HT-29 (cell line): ENCODE measurements at places on chromosomes 6 and 20. TPM values are rescaled to one million over a fixed set of nuclear protein-coding genes. Genes with fewer than 3 reads are reported as not detected.

DNA sequence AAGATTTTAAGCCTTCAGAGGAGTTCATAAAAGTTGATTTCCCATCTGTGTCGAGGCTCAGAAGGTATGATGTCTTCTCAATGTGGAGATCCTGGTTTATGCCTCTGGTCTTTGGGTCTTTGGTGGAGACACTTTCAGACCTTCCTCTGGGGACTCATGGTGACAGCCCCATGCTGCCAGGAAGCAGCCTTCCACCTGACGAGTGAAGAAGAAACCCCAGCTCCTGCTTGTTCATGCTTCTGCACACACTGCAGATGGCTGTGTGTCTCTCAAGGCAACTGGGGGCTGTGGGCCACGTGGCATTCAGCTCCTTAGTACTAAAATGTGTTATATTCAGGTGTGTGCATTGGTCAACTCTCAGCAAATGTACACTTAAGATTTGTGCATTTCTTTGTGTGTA is 4.9 kb upstream of the SCP2D1 start:
- DNase-seq = no peak

DNA sequence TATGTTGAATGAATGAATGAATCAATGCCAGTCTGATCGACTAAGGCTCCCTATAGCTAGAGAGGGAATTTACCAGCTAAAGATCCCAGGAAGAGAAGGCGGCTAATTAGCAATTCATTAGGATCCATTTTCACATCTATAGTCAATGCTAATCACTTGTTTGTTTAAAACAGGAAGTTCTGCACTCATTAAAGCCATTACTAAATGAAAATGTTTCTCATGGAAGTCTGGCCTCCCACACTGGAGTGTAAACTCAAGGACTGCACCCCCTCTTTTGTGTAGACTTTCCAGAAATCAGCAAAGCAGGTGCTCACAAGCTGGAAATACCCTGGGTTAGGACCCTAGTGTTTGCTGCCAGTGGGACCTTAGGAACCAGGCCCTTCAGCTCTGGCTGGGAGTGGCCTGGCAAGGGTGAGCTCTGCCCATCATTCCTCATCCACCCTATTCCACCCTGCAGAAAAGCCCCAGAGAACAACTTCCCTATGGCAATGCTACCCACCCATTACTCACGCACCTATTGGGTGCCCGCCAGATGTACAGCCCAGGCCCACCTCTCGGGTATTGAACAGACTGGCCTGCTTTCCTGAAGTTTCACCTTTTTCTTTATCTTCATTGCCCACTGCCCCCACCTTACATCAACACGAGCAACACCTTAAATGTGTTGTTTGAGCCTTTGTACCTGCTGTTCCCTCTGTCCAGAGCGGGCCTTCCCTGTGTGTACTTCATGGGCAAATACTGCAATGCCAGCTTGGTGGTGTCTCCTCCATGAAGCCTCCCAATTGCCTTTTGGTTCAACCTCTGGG is 60.8 kb downstream of the TTI1 start:
- DNase-seq = no peak

DNA sequence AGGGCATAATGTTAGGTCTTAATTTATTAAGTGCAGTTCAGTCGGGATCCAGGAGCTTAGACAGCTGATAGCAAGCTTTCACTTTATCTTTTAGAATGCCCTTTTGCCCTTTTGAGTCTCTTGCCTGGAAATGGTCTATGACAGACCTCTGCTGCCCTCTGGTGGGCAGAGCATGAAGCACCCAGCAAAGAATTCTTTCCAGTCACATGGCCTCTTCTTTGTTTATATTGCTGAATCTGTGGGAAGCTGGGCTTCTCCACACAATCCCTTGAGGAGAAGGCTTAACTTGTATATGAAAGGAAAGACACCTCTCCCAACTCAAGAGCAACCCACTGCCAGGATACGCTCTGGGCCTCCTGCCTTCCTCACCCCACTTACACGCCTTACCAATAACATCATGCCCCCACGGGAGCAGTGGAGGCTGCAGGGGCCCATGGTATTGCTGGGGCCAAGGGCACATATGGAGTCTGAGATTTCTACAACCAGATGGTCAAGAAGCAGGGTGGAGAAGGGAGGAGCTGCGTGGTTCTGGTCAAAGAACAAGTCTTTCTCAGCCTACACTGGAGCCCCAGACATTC is 20.4 kb downstream of the WFDC3 start:
- peak; percentile 99 for DNase-seq

DNA sequence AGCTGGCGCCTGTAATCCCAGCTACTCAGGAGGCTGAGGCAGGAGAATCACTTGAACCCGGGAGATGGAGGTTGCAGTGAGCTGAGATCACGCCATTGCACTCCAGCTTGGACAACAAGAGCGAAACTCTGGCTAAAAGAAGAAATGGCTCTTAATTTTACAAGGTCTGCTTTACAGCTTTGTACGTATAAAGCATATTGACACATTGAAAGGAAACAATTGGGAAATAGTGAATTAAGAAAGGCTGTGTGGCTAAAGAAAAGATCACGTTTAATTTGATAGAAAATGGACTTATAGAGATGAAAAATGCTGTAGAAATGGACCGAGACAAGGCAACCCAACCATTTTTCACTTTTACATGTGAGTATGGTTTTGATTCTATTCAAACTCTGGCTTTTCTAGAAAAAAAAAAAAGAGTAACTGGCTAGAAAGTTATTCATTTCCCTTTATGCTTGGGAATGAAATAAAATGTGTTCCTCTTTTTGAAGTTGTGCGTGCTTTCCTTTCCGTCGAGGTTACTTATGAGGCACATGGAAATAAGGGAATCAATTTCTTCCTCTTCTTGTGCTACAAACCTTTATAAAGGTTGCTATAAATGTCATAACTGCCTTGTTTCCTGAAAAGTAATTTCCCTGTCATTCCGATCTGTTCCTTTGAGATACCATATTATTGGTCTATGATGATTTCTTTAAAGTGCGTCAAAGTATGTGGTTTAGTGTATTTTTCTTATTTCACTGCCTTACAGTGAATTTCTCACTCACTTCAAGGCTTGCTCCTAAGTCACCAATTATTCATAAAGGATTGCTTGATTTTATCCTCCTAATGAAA is 29.4 kb downstream of the PFDN4 start:
- no peak for DNase-seq

The SLC17A9 gene
- 119 and 127 TPM in 2 replicates for total RNA-seq

The FOXC1 gene
- 12.5 and 13.9 TPM in 2 replicates for total RNA-seq

The ADAM33 gene
- not detected in 2 replicates for total RNA-seq
